AML-193 (cell line): ENCODE measurements at places on chromosomes 5 and 9.

- peak; percentile 48 for DNase-seq
Measured at GRCh38 chr5:97162045-97162444, 19.6 kb upstream of the LIX1 start.

DNA sequence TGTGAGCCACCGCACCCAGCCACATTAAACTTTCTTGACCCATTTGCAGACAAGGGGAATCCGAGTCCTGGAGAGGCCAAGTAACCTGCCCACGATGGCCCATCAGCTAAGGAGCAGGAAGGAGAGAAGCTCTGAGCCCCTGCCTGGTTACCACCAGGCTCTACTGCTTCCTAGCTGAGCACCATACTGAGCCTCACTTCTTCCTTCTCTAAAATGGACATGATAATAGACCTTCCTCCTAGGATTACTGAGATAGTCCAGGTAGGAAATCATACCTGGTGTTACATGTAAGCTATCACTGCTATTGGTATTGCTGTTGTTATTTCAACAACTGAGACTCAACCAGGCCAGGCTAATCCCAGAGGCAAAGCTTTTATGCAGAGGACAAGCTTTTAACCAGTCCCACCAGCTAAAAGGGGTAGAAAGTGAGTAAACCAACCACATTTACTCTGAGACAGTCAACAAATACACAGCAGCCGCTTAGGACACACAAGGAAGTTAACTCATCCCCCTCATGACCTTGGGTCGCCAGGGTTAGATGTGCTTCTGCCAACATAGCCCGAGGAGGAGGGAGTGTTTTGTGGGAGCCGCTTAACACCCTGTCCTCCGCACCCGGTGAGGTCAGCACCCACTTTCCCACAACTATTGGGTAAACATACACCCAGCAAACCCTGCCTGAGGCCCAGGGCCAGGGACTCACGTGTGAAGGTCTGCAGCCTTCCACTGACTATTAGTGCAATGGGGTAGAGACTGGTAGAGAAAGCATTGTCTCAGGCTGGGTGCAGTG, 20.6 kb upstream of the PTGES start:
- peak; percentile 97 for DNase-seq

DNA sequence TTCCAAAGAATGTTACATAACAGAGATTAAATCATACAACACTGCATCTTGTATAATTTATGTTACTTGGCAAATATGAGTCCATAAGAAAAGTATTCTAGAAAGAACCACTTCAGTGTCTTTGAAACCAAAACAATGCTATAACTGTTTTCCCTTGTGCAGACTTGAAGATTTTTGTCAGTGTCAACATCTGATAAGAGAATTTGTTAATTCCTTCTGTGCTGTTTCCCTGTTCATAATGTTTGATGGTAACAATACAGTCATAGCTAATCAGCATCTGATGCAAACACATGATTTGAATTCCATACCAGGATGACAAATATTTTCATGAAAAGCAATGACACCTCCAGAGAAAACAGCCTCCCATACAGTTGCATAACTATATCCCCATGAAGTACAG, 306.8 kb downstream of the SEMA5A start:
- no peak for DNase-seq

GRCh38 chr5:96084874-96085506, 123.3 kb upstream of the ELL2 start:
- DNase-seq = peak; percentile 58

DNA sequence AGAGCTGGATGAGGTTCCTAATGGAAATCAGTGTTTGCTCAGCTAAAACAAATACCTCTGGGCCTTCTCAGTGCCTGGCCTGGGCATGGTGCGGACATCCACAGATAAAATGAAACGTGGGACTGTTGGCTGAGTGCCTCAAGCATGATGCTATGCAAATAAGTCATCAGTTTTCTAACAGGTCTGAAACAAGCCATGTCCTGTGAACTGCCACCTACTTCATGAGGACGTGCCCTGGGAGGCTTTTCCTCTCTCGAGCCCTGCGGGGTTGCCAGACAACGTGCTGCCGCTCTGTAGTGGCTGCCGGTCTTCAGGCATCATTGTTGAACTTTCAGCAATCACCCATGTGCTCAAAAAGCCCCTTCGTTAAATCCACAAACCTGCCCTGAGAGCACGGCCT, 240.4 kb upstream of the IRX2 start:
- no peak for DNase-seq

- DNase-seq = no peak
Measured at GRCh38 chr9:96107436-96107835, 194.5 kb downstream of the HSD17B3 start.
